ENCODE measurements at places on chromosomes 7 and 10. TPM values are rescaled to one million over a fixed set of nuclear protein-coding genes. Genes with fewer than 3 reads are reported as not detected.

DNA sequence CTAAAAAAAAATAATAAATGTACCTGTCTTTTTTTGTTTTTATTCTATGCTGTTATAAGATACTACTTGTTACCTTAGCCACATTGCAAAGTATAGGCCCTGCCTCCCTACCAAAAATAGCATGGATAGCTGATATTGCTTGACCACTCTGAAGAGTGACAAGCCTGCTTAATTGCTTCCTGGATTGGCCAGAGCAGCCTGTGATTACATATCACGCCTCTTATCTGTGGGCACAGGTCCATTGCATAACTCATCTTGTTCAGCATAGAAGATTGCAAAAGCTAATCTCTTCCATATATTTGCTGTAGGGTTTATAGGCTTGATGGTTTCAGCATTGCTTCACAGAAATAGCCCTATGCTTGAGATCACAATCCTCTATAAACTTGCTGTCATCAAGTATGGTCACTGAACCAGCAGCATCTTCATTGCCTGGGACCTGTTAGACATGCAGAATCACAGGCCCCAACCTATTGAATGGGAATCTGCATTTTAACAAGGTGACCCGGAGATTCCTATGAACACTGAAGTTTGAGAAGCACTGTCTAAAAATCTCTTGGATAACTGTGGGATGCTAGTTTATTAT, 280.8 kb upstream of the CDC14C start:
- H3K27ac ChIP-seq, result no peak overlapping the region
- no peaks in the 10 kb centered on the region for H3K36me3 ChIP-seq
- H3K27me3 ChIP-seq, result no peaks in the 10 kb centered on the region
- no peak for DNase-seq
- H3K4me1 ChIP-seq, result no peaks in the 10 kb centered on the region

DNA sequence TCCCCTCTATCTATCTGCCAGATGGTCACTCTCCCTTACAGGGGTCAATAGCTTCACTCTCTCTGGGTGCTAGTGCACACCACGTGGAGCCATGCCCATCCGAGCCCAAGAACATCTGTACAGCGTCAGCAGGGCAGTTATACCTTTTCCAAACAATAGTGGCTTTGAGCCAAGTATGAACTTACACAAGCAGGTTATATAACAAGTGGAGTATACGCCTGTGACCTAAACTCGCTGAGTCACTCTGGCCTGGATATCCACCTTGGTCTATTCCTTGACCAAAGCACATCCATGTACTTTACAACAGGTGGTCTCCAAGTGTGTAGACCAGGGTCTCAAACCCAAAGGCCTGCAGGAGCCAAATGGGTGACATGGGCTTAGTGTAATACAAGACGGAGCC, 20.3 kb downstream of the PLAC9 start:
- no peaks in the 10 kb centered on the region for H3K27me3 ChIP-seq
- H3K27ac ChIP-seq, result no peak overlapping the region
- H3K4me3 ChIP-seq, result no peak overlapping the region
- no peak for DNase-seq
- H3K36me3 ChIP-seq, result peaks cover 85% of the 10 kb centered on the region
- H3K4me1 ChIP-seq, result peaks cover under 1% of the 10 kb centered on the region

DNA sequence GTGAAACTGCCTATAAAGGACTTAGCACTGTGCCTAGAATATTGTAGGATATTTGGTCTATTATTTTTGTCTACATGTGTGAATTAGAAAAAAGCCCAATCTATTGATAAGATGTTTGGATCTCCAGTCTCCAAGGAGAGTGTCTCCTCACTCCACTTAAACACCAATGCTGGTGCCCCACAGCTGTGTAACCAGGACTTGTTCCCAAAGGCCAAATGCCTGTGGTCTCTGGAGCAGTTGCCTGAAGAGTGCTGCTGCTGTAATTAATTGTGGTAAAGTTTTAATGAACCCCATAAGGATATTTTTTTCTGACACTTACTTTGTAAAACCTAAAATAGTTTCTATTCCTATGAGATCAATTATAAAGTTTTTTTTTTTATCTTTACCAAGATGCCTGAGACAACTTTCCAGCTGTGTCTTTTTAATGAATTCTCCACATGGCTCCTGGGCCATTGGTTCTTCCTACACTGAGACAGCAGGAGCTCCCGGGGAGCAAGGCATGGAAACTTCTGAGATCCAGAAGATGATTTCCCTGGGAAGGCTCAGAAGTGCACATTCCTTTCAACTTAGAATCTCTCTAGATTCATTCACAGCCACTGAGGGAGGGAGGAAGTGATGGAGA, 11.2 kb upstream of the OR2A5 start:
- H3K4me1 ChIP-seq, result no peaks in the 10 kb centered on the region
- H3K27me3 ChIP-seq, result peaks cover 9% of the 10 kb centered on the region
- no peak for DNase-seq
- no peak overlapping the region for H3K27ac ChIP-seq
- H3K4me3 ChIP-seq, result no peak overlapping the region
- H3K36me3 ChIP-seq, result no peaks in the 10 kb centered on the region

- DNase-seq, result no peak
- peaks cover 9% of the 10 kb centered on the region for H3K4me1 ChIP-seq
- no peak overlapping the region for H3K4me3 ChIP-seq
These were observed 39.1 kb downstream of the LHPP start for GRCh38 chr10:124500757-124501156.

GRCh38 chr7:19674266-19674960, 34.4 kb downstream of the POLR1F start:
- H3K4me1 ChIP-seq, result peaks cover 8% of the 10 kb centered on the region
- H3K27me3 ChIP-seq, result no peaks in the 10 kb centered on the region
- H3K36me3 ChIP-seq, result no peaks in the 10 kb centered on the region
- no peak for DNase-seq

DNA sequence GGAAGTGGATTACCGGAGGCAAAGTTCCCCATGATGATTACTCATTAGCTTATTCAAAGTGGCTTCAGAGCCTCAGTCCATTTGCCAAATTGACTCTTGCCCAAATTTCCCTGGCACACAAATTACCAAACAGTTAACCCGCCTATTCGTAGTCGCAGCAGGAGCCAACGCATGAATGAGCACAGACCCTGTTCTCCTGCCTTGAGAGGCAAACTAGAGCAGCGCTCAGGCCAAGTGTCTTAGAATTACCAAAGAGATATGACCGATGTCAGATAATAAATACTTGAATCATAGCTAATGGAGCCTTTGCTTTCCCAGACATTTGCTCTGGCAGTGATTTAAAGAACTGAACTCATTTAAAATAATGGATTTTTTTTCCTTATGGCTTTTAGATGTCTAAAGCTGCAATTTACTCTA, 64.9 kb downstream of the CTTNBP2 start:
- H3K27me3 ChIP-seq, result no peaks in the 10 kb centered on the region
- H3K27ac ChIP-seq, result no peak overlapping the region
- H3K4me1 ChIP-seq, result no peaks in the 10 kb centered on the region
- H3K4me3 ChIP-seq, result no peak overlapping the region
- no peak for DNase-seq

GRCh38 chr10:112790030-112790429, 160.0 kb upstream of the TCF7L2 start:
- no peak for DNase-seq
- no peaks in the 10 kb centered on the region for H3K4me1 ChIP-seq
- no peak overlapping the region for H3K27ac ChIP-seq
- H3K4me3 ChIP-seq, result no peak overlapping the region
- no peaks in the 10 kb centered on the region for H3K27me3 ChIP-seq

DNA sequence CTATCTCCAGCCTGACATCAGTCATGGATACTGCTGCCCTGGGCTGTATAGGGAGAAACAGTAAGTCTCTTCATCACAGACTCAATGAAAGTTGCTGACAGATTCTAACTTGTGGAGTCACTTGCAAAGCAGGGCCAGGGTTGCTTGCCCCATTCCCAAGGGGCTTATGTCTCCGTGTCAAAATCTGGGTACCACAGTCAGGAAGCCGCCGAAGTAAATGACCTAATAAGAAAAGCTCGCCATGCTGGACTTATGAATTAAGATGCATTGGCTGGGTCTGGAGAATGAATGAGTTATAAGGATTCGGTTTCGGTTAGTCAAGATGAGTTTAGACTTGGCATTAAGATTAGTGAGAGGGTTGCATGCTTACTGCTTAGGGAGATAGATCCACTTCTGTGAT, 10.8 kb upstream of the OR6V1 start:
- H3K27me3 ChIP-seq, result peaks cover 12% of the 10 kb centered on the region
- H3K36me3 ChIP-seq, result no peaks in the 10 kb centered on the region
- no peak for DNase-seq
- no peak overlapping the region for H3K27ac ChIP-seq

ASB4 gene
- not detected for total RNA-seq
